ENCODE measurements at places on chromosomes 1 and 21.

DNA sequence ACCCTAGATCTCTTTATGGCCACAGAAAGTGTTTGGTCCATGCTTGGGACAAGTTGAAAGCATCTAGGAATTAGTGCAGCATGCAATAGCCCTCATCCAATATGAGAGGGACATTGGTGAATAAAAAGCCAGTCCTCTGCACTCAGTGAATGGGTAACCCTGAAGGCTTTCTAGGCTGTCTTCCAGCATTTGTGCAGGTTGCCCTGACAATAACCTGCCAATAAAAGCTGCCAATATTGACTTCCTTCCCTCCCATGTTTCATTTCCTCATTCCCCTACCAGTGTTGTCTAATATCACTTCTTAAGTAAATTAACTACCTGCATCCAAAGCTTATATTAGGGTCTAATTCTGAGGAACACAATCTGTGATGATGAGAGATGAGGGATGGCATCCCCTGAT, 563.6 kb upstream of the NEGR1 start:
- no peak for DNase-seq

DNA sequence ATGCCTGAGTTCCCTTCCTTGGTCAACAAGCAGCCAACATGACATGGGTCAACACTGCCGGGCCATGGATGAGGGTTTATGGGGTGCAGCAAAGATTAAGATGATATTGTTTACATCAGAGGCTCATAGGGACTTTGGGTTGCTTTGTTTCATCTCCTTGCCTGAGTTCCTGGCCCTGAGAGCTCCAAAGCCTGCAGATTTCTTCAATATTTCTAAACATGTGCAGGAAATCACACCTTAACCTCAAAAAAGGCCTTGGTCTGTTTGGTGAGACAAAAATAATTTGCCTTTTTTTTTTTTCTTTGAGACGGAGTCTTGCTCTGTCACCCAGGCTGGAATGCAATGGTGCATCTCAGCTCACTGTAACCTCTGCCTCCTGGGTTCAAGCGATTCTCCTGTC, 876 bp downstream of the SLAMF8 start:
- DNase-seq, result no peak

DNA sequence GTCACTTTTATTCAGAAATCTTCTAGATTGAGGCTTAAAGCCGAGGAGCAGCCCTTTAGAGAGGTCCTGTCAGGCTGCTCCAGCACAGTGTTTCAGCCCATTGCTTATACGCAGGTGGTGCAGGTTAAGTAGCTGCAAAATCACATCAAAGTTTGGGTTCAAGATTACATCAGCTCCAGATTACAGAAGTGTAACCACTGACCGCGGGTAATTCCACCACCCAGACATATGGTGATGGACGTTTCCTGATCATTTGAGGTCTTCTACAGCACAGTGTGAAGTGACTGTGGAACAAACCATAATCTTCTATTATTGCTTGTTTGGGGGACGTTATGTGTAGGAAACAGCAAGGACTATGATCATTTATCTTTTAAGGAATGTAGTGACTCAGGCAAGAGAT, 11.8 kb downstream of the C1orf115 start:
- no peak for DNase-seq

GRCh38 chr21:21612466-21612865, 614.3 kb downstream of the NCAM2 start:
- DNase-seq, result no peak

- DNase-seq, result no peak
These were observed 35.2 kb upstream of the B3GALT2 start for GRCh38 chr1:193221651-193222050.

GRCh38 chr1:4530166-4530785, 124.1 kb upstream of the AJAP1 start:
- no peak for DNase-seq

- DNase-seq, result no peak
These were observed 49.5 kb upstream of the CD46 start for GRCh38 chr1:207702317-207702716.

DNA sequence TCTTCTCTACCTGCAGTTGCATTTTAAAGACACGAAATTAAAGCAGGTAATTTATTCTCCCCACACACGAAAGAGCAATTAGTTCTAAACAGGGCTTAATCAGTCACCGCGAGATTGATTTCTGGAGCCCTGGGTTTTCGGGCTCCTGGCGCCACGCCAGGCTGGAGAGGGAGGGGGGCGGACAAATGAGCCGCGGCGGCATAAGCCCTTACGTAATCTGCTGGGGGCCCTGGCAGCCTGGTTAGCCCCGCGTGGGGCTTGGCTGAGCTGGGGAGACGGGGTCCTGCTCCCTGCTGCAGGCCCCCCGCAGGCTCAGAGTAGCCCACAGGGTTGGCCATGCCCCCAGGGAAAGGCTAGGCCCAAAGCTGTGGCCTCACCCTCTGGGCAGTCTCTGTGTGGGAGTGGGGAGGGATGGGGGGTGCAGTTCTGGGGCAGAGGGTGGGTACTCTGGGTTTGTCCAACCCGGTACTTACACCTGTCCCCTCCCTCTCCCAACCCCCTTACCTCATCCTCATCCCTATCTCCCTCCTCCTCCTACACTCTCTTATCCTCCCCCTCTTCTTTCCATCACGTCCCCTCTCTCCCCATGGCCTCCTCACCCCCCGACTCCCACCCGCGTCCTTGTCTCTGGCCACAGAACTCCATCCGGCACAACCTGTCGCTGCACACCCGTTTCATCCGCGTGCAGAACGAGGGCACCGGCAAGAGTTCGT, 19.9 kb downstream of the FOXO6 start:
- DNase-seq, result no peak

- DNase-seq, result no peak
These were observed 9.9 kb downstream of the TSSK3 start for GRCh38 chr1:32372149-32372756.

All from NCI-H1930 (cell line).